Erythroblast (primary cell): ENCODE measurements at places on chromosomes 3 and 15.

GRCh38 chr3:6108957-6109356 lies 752.0 kb upstream of the GRM7 start:
- DNase-seq: no peak

DNA sequence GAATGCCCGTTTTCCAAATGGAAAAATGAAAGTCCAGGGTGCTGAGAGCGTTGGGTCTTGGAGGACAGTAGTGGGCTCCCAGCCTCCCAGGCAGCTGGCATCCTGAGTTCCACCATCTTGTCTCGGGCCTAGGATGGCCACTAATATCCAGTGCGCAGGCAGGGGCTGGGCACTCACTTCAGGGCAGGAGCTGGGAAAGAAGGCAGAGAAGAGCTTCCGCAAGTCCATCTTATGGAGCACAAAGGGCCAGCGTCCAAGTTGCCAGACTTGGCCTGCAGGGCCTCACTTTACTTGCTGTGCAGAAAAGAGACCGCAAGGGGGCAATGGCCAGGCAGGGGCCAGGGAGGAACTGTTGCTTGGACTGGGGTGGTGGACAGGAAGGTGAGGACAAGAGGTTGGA lies 46.1 kb downstream of the IQSEC1 start:
- DNase-seq: no peak

GRCh38 chr3:179278151-179278550 lies 27.2 kb upstream of the KCNMB3 start:
- DNase-seq: no peak

- DNase-seq: no peak
These were observed 79.0 kb downstream of the CHD2 start for GRCh38 chr15:92979011-92979701.

GRCh38 chr3:42117175-42118008 lies 26.2 kb downstream of the TRAK1 start:
- peak; percentile 19 for DNase-seq

DNA sequence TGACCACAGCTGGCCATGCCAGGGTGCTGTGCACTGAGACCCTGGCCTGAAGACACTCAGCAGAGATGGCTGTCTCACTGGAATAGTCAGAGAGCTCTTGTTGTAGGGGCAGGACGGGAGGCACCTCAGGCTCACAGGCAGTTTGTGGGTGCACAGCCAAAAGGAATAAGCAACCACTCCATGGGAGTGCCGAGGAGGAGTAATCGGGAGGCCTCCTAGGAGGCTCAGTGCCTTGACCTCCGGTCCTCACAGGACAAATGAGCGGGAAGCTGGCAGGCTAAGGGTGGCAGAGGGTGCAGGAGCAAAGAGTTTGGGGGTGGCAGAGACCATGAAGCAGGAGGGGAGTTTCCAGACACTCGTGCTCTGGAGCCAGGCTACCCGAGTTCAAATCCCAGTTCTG lies 81.7 kb downstream of the SMAD6 start:
- DNase-seq: no peak

DNA sequence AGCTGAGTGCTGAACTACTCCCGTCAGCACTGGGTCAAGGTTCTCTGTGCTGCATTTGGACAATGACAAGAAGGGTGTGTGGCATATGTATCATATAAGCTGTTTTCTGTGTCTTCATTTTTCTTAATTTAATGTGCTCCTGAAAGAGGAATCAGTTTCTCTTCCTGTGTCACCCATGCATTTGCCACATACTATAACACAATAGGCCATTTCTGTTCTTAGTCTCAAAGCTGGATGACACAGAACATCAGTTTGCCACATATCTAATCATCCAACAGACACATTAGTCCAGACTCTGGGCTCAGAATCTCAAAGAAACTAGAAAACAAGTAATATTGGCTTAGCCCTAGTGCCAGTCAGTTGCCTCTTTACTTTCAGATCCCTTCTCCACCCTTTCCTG lies 34.1 kb downstream of the CEP19 start:
- no peak for DNase-seq

GRCh38 chr15:81548365-81549130 lies 174.5 kb upstream of the TMC3 start:
- peak; percentile 3 for DNase-seq

DNA sequence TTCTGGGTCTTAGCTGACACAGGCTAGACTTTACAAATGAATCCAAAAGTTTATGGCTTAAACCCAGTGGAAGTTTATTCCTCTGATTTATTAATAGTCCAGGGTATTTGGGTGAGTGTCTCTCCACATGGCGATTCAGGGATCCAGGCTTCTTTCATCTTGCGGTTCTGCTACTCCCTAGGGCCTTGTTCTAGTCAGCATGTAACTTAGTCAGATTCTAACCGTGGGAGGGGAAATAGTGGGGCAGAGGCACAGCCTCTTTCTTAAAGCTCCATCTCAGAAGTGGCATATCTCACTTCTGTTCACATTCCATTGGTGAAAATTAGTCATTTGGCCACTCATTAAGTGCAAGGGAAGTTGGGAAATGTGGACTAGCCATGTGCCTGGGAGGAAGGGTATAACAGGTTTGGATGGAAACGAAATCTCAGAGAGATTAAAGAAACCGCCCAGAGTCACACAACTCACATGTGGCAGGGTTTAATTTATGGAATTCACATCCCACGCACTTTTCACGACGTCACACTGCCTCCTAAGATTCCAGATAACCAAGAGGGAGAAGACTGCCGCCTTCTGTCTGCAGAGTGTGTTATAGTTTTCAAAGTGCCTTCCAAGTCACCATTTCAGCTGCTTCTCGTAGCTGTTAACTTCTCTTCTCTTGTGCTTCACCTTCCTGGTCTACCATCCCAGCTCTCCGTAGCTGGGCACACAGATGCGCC lies 11.4 kb upstream of the RASGRF1 start:
- no peak for DNase-seq

GRCh38 chr3:141103067-141103466 lies 51.9 kb downstream of the SPSB4 start:
- no peak for DNase-seq

GRCh38 chr3:55044486-55044885 lies 116.6 kb upstream of the LRTM1 start:
- no peak for DNase-seq

DNA sequence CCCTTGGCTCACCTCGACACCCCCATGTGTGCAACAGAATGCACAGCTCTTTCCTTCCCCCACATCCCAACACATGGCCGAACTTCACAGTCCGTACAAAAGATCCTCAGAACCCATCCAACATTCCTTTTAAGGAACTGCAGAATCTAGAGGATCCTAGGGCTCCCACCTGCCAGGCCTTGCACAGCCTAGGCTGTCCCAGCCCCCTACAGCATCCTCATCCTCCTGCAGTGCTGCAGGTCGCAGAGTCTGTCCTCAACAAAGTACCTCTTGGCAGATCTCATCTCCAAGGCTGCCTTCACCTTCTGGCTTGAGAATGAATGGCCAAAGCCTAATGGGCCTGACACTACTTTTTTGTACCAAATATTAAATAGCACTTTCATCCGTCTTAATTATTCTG lies 19.8 kb downstream of the PRR23E start:
- no peak for DNase-seq

DNA sequence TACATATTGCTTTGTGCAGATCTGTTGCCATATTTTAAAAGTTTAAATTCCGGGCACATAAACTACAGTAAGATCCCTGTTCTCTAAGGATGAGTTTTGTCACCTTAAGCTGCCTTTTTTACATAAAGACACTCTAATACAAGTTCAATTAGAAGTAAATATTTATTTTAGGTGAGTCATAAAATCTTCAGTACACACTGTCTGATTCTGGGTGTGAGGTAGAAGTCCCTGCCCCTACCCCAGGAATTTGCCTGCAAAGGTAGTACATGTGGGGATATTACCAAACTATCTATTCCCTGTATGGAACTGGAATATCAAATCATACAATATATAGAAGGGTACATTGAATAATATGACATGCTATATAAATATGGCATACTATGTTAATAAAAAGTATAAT lies 6.3 kb downstream of the SCG3 start:
- no peak for DNase-seq

DNA sequence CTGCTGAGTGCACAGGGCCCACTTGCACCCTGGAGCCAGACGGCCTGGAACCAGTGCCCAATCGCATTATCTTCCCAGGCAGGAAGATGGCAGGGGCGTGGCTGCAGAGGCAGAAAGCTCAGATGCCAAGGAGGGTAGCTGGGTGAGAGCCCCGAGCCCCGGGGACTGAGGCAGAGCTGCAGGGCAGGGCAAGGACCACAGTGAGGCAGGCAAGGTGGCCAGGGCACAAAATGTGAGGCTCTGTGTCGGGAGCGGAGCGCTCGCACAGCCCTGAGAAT lies 1.6 kb upstream of the CCDC33 start:
- DNase-seq: no peak

DNA sequence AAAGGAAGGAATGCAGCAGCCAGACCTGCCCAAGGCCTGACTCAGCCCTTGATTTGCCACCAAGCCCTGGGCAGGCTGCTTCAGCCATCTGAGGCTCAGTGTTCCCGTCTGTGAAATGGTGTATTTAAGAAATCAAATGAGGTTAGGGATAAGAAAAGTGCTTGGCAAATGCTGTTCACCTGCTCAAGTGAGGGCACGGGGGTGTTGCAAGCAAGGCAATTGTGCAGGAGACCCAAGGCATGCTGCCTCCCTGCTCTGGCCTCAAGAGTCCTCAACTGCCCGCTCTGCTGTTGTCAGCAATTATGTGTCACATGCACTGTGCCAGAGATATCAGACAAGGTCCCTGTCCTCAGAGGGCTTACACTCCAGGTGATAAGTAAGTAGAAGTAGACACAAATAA lies 101.8 kb downstream of the TPRA1 start:
- no peak for DNase-seq

DNA sequence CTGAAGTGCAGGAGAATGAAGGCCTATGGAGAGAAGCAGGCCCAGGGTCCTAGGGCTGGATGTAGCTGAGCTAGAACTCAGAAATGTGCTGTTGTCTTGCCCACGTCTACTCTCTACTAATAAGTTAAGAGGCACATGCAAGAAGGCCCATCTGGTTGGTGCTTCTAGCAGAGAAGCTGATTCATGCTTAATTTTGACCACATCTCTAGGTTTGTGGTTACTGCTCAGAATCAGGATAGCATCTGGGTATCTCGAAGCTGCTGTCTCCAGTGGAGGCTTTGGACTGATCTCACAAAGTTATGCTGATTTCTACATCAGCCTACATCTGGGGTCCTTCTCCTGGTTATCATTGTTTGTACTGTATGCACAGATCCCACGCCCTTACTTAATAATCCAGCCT lies 87.3 kb downstream of the CACNA1D start:
- DNase-seq: no peak

- DNase-seq: no peak
These were observed 25.8 kb downstream of the NPTN start for GRCh38 chr15:73607405-73607804.

DNA sequence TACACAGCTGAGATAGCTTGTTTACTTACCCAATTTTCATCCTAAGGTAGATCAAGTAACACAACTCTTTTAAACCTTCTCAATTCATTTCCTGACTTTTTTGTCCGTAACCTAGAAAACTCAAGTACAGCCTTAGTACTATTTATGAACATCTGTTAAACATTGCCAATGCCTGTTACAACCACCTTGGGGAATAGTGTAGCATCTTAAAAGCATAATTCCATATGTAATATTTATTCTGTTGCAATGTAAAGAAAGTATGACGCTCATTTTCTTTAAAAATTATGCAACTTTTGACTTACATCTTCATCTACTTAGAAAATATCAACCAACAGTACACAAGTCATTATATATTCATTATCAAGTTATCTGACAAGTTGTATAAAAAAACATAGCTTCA lies 54.6 kb downstream of the SUCLG2 start:
- DNase-seq: no peak

GRCh38 chr3:129315223-129315997 lies 36.7 kb downstream of the HMCES start:
- peak; percentile 75 for DNase-seq
